ENCODE measurements at places on chromosomes 6 and 20.

DNA sequence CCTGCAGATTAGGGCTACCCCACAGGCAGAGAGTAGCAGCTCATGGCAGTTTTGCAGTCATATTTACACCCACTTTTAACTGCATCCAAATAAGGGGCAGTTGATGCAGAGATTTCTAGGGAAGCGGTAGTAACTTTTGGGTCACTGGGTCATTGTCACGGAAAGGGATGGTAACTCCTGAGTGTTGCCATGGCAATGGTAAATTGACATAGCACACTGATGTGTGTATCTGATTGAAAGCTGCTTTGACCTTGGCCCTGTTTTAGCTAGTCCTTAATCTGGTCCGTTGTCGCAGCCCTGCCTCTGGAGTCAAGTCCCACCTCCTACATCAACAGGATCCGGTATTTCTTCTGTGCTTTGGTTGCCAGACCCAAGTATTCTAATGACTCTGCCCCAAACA lies 199.1 kb upstream of the TCF21 start:
- no peak for DNase-seq

DNA sequence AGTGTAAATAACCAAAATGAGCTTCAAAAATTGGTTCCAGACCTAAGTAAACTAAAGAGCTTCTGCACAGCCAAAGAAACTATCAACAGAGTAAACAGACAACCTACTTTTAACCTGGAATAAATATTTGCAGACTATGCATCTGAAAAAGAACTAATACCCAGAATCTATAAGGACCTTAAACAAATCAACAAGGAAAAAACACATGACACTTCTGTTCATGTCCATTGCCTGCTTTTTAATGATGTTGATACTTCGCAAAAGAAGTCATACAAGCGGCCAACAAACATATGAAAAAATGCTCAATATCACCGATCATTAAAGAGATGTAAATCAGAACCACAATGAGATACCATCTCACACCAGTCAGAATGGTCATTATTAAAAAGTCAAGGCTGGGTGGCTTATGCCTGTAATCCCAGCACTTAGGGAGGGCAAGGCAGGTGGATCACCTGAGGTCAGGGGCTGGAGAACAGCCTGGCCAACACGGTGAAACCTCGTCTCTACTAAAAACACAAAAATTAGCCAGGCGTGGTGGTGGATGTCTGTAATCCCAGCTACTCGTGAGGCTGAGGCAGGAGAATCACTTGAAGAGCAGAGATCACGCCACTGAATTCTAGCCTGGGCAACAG lies 42.5 kb upstream of the DST start:
- no peak for DNase-seq

DNA sequence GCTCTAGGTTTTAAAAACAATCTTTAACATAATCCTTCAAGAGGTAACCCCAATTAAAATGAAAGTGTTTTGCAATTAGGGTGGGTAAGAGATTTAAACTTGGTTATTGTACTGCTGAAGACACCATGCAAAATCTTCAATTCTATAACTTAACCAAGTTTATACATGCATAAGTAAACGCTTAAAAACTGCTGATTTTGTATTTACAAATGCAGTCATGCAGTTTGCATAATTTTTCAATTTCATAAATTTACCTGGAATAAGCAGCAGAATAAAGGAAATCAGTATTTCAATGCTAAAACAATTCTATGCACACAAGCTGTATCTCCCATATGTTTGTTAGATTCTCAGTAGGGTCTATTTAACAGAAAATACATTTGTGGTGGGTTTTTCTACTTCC lies 22.9 kb downstream of the SSR1 start:
- no peak for DNase-seq

GRCh38 chr6:145964948-145965366 lies 799 bp upstream of the SHPRH start:
- DNase-seq, result no peak

DNA sequence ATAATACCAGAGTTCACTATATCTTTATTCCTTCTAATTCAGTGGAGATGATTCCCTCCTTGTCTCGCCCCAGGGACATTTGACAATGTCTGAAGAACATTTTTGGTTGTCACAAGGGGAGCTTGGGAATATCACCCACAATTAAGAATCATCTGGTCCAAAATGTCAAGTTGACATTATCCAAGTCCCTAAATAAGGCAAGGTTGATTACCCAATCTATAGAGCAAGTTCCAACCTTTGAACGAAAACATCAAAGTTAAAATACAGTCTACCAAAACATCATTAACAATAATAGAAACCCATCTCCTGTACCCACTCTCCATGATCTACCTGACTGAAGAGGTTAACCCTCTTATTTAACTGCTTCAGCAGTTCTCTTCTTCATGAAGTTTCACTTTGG lies 15.6 kb downstream of the DEK start:
- DNase-seq, result no peak

- DNase-seq, result no peak
Observed at GRCh38 chr6:162109480-162110050, 618.0 kb downstream of the PRKN start.
